ENCODE measurements at places on chromosomes 11 and 22.

GRCh38 chr11:129785383-129786111, 30.1 kb upstream of the TMEM45B start:
- no peak for DNase-seq

DNA sequence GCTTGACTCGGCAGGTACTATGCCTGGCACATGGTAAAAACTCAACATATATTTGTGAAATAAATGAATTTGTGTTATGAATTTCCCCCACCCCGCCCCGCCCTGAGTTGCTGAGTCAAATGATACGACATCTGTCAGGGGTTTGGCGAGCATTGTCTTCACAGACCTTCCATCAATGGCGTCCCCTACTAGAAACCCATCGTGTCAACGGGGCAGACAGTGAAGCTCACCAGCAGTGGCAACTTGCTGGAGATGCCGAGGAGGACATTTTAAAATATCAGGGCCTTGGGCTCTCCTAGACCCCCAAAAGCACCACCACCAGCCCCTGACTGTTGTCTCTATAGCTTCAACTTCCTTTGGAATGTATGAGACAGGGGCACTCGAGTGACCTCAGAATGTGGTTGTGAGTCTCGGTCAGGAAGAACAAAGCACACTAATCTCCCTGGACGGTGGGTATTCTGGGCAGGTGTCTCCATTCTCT, 761 bp upstream of the NXF1 start:
- no peak for DNase-seq

- DNase-seq = no peak
Observed at GRCh38 chr11:76159303-76159937, 46.9 kb downstream of the WNT11 start.

- DNase-seq = no peak
Observed at GRCh38 chr11:86087256-86087655, 18.4 kb upstream of the PICALM start.

- no peak for DNase-seq
Observed at GRCh38 chr11:72704028-72704782, 30.0 kb upstream of the PDE2A start.

- no peak for DNase-seq
Observed at GRCh38 chr22:37329238-37330140, 47.2 kb downstream of the CYTH4 start.

DNA sequence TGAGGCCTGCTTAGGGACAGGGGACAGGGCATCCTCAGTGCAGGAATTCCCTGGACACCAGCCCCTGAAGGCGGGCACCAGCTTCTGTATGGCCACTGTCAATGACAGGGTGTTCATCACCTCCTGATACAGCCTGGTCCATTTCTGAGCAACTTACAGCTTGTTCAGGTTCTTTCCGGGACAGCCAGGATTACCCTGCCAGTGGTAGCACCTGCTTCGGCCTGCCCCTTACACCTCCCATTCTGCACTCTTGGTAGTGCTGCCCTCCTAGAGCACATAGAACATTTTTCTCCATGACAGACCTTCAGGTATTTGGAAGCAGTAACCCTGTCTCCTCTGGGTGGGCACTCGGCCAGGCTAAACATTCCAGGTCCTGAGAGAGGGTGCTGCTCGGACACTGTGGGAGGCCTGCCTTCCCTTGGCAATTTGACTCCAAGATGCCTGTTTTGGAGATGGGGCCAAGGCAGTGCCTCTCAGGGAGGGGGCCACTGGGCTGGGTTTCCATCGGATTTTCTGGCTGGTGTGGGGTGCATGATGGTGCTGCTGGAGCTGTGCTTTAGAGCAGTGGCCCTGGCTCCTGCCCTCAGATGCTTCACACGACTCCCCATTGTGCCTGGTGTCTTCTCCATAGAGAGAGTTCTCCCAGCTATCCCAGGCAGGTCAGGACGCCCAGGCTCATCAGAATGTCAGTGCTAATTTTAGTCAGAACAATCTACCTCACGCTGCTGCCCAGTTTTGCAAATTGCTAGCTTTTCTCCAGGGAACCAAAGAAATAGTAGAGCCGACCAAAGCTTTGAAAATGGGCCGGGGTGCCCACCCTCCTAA, 1.2 kb downstream of the GAL3ST3 start:
- no peak for DNase-seq

DNA sequence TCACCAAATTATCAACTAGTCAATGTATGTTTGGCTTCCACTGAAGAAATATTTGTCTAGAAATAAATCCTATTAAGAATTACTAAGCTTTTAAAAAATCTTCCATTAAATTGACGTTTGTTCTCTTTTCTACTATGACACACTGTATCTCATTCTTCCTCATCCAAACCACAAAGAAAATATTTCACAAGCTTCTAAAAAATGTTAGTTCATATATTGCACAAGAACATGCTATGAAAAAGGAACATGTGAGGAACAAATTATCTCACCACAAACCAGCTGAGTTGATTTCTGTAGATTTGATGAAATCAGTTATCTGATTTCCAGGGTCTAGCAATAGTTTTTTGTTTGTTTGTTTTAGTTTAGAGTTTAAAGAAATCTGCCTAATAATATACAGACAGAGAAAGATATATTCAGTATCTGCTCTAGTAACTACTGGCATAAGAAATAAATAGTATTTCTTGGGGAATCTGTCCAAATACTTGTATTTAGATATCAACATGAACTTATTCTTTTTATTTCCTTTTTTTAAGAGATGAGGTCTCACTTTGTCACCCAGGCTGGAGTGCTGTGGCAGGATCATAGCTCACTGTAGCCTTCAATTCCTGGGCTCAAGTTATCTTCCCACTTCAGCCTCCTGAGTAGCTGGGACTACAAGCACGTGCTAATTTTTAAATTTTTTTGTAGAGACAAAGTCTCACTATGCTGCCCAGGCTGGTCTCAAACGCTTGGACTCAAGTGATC, 161.7 kb downstream of the ATG16L2 start:
- no peak for DNase-seq

- no peak for DNase-seq
Observed at GRCh38 chr11:1297011-1297575, 12.3 kb downstream of the TOLLIP start.

- DNase-seq = no peak
Observed at GRCh38 chr11:26806219-26806618, 84.4 kb upstream of the SLC5A12 start.

DNA sequence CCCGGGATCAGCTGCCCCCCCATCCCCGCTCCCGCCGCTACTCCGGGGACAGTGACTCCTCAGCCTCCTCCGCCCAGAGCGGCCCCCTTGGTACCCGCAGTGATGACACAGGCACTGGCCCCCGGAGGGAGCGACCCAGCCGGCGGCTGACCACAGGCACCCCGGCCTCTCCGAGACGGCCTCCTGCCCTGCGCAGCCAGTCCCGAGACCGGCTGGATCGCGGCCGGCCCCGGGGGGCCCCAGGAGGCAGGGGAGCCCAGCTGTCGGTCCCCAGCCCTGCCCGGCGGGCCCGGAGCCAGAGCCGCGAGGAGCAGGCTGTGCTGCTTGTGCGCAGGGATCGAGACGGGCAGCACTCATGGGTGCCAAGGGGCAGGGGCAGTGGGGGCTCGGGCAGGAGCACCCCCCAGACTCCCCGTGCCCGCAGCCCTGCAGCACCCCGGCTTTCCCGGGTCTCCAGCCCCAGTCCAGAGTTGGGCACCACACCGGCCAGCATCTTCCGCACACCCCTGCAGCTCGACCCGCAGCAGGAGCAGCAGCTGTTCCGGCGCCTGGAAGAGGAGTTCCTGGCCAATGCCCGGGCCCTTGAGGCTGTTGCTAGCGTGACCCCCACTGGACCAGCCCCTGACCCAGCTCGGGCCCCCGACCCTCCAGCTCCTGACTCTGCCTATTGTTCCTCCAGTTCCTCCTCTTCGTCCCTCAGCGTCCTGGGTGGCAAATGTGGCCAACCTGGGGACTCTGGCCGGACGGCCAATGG, 3.9 kb downstream of the RASL10A start:
- DNase-seq = no peak

GRCh38 chr22:17117890-17118289, 3.3 kb downstream of the TMEM121B start:
- DNase-seq = no peak

GRCh38 chr11:2790568-2790921, 90.8 kb upstream of the KCNQ1OT1 start:
- DNase-seq = no peak

DNA sequence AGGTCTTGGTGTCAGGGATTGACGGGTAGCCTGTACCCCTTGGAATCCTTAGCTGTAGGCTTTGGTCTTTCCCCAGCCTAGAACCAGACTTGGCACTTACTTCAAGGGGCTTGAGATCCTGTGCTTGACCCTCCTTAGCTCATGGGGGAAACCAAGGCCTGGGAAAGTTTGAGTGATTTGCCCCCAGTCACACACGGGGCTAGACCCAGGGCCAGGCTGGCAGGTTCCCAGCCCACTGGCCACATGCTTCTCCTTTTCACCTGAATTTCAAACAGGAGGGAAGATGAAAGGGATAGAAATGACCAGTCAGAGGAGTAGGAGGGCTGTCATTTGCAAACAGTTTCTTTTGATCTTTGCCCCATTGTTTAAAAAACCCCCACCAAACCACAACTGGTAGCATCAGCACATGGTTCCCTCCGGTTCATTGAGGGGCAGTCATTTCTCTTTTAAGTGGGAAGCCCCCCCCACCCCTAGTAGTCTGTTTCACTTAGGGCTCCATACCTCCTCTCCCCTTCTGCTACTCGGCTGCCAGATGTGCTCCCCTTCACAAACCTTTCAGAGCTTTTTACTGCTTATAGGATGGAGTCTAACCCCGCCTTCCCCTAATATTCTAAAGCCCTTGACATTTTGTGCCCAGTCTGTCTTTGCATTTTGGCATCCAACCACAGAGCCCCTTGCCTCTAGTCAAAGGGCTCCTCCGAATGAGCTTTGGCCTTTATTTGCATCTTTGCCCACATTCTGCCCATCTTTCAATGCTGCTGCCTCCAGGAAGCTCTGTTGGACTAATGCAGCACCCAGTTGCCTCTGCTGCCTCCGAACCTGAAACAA, 37.6 kb downstream of the ZNRF3 start:
- DNase-seq = no peak

DNA sequence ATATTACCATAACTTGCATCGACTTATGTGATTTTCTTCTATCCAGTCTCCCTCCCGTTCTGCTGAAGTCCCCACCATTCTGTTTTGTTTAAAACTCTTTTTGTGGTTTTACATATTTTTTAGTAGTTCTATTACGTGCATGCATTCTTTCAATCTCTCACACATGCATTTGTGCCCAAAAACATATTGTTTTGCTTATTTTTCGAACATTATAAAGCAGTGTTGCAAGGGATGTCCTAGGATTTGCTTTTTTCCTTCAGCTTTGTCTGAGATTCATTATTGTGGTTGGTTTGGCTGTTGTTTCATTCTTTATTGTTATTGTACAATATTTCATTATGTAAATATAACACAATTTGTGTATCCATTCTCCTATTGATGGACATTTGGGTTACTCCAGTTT, 235.7 kb downstream of the DYNC2H1 start:
- DNase-seq = no peak

- no peak for DNase-seq
Observed at GRCh38 chr11:95877291-95877690, 46.6 kb downstream of the MTMR2 start.

DNA sequence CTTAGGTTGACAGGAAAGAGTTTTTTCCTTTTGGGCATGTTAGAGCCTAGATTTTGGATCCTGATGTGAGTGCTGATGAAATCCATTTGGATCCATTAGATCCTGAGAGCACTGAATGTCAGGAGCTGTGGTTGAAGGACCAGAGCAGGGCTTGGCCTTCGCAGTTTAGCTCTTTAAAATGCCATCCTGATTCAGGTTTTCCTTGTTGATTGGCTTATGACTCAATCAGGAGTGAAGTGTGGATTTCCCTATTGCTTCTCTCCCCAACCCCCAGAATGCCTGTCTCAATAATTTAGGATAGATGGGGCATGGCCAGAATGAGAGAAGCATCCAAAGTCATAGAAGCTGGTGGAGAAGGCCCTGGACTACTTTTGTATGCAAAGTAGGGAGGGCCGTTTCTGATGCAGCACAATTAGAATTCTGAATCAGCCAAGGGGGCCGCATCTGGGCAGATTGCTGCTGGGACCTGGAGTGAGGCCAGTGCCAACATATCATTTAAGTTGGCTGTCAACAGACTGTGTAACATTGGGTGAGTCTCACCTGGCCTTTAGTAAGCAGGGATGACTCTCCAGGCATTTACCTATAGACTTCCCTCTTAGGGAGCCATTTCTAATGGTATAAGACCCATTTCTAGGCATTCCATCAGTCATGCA, 80.5 kb downstream of the TEAD1 start:
- no peak for DNase-seq

DNA sequence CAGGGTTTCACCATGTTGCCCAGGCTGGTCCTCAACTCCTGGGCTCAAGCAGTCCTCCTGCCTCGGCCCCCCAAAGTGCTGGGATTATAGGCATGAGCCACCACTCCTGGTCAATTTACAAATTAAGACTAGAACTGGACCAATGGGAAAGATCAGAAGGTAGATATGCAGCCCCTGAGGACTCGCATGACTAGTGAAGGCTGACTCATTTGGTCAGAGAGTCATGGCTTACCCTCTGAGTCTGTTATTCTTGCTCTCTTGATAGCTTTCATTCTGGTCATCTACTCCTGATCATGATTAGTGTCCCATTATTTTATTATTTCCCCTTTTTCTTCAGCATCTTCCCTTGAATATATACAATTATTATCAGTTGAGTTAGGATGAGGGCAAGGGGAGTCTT, 2.7 kb upstream of the LDHAL6A start:
- DNase-seq = no peak

GRCh38 chr11:86197448-86197847, 47.1 kb upstream of the EED start:
- no peak for DNase-seq

DNA sequence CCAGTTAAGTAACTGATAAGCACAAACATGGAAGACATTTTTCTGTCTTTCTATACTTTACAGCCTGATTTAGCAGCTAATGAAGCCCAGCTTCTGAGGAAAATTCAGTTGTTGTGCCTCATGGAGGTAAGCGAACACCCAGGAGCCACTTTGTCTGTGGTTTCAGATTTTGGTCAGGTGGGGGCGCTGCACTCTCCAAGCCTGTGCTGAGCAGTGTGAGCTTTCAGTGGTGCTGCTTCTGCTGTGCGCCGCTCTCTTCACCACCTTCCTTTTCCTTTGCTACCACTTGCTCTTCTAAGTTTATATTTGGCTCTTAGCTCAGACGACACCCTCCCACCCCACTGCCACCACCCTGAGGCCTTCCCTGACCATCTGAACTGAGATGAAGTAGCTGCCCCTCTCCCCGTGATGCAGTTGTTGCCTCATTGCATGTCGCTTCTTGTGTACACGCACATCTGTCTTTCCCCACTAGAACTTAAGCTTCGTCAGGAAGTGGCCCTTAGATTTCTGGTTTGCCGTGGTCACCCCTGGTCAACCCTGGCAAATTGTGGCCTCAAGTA, 14.0 kb downstream of the PSMD13 start:
- DNase-seq = peak; percentile 79

DNA sequence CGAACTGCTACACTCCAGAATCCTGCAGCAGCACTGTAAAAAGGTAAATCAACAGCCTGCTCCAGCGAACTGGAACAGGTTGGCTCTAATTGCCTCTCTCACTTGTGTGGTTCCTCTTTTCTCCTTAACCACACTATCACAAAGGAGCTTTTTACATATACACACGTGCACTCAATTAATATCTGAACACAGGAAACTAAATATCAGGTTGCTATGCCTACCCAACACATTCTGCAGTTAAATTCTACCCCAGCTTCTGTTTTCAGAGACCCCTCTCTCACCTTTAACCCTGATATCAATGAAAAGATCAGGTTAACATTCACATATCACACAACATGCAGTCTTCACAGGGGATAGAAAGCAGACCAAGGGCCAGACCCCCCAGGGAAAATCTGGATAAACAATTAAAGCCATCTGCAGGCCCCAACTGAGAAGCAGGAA, 11.0 kb downstream of the RBFOX2 start:
- DNase-seq = no peak
